Mucosa of descending colon (tissue), 3 donors: ENCODE measurements at places on chromosomes 6 and 20. TPM values are rescaled to one million over a fixed set of nuclear protein-coding genes. Genes with fewer than 3 reads are reported as not detected.

Gene ASIP
- total RNA-seq: not detected

- DNase-seq: no peak
Measured at GRCh38 chr20:38840894-38841470, 35.5 kb downstream of the PPP1R16B start.

DNA sequence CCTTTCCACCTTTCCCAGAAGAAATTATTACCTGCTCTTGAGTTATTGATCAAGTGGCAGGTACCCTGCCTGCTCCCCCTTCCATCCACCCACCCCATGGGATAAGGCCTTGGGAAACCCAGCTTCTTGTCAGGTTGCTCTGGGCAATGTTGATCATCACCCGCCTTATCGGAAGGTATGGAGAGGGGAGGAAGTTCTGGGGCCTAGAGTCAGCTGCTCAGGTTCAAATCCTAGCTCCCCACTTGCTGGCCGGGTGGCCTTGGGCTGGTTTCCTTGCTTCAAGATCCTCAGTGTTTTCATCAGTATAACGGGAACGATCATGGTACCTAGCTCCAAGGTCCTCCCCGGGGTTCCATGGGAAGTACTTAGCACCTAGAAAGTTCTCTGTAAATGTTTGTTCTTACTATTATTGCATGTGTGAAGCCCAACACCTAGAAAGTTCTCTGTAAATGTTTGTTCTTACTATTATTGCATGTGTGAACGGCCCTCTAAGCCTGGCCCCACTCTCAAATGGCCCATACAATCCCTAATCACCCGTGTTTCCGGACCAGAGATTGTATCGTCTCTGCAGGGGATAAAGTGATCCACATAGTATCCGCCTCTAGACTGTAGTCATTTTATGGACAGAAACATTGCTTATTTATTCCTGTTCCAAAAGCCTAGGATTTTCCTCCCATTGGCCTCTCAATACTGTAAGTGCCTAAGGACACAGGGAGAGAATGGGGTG, 1.1 kb upstream of the PREX1 start:
- DNase-seq: no peak

DNA sequence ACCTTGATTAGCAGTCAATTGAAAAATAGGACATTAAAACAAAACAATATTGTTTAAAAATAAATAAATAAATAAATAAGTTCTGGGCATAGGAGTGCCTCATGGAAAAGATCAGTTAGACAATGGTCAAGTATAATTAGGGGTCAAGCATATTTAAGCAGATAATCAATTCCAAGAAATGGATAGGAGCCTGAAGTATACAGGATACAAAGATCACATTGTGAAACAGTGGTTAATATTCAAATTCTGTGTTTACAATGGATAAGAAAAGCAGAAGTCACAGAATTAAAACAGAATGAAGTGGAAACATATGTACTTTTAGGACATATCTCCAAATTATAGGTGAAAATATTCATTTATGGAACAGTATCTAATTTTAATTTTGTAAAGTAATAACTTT, 1028.6 kb upstream of the CITED2 start:
- DNase-seq: no peak

- no peak for DNase-seq
Measured at GRCh38 chr20:23268792-23269354, 81.7 kb upstream of the NXT1 start.
